ENCODE measurements at places on chromosomes 4 and X. TPM values are rescaled to one million over a fixed set of nuclear protein-coding genes. Genes with fewer than 3 reads are reported as not detected.
A peak's percentile ranks its signal among the peaks of the same experiment; 100 is the strongest.

SATL1 gene
- 0.15 TPM for total RNA-seq

BEX5 gene
- 0.42 TPM for total RNA-seq

DCAF12L1 gene
- total RNA-seq, result not detected

TEX13D gene
- not detected for total RNA-seq

ERAS gene
- not detected for total RNA-seq

FGG gene
- total RNA-seq, result not detected

MAGEA10 gene
- total RNA-seq, result not detected

DNA sequence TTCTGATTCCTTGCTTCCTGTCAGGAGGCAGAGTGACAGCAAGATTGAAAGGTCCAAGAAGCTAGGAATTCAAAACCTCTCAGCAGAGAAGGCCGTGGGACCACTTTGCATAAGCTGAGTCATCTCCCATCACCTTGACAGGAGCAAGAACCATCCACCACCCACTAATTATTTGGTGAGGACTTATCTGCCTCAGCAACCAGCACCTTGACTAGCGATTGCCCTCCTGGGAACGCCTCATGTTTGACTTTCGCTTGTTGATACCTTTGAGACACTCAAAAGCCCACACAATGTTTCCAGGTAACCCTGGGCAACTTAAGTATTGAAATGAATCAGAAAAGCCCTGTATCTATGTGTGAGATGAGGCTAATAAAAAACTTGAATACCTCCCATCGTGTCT lies 233.5 kb upstream of the GYPA start:
- H3K27me3 ChIP-seq, result peaks cover 3% of the 10 kb centered on the region
- no peaks in the 10 kb centered on the region for H3K36me3 ChIP-seq
- H3K27ac ChIP-seq, result no peak overlapping the region

DNA sequence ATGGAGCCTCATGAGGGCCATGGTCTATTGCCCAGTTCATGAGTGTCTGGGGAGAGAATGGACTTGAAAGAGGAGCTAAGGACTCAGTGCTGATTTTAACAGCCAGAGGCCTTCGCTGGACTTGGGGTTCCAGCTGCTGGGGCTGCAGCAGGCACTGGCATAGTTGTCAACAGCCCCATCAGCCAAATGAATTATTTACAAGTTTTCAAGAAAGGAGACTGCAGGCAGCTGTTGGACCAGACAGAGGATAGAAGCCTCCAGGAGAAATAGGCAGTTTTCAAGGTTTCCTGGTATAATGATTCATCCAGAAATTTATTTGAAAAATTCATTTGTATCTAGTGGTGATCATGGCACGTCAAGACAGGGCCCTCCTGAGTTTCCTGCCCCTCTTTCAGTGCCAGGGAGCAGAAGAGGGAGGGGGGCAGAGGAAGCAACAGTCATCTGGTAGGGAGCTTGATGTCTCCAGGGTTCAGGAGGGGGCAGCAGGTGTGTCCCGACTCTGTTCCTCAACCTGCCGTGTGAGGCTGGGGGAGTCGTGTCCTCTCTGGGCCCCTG lies 63.1 kb upstream of the GPR78 start:
- H3K36me3 ChIP-seq, result no peaks in the 10 kb centered on the region
- no peaks in the 10 kb centered on the region for H3K27me3 ChIP-seq
- H3K4me1 ChIP-seq, result peaks cover 25% of the 10 kb centered on the region
- H3K4me3 ChIP-seq, result no peak overlapping the region
- no peak overlapping the region for H3K27ac ChIP-seq

GRCh38 chr4:37815591-37815990 lies 10.9 kb upstream of the PGM2 start:
- H3K27me3 ChIP-seq, result no peaks in the 10 kb centered on the region
- H3K4me3 ChIP-seq, result no peak overlapping the region
- H3K36me3 ChIP-seq, result no peaks in the 10 kb centered on the region
- no peak overlapping the region for H3K27ac ChIP-seq

DNA sequence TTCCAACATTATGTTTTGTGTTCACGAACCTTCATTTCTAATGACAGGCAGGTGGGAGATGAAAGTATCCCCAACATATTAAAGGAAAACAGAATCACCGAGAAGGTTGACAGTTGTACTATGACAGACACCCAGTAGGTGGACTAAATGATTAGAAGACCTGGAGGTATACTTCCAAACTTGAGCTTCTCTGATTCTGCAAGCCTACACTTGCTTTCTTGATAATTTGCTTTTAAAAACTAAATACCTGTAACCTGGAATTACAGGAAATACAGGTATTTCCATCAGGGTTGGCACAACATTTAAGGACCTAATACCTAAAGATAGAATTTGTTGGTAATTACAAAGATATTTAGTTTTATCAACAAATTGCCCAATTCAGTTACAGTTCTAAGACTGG lies 43.4 kb downstream of the C4orf51 start:
- H3K4me3 ChIP-seq, result no peak overlapping the region
- H3K27me3 ChIP-seq, result no peaks in the 10 kb centered on the region
- no peak overlapping the region for H3K27ac ChIP-seq
- DNase-seq, result no peak

DNA sequence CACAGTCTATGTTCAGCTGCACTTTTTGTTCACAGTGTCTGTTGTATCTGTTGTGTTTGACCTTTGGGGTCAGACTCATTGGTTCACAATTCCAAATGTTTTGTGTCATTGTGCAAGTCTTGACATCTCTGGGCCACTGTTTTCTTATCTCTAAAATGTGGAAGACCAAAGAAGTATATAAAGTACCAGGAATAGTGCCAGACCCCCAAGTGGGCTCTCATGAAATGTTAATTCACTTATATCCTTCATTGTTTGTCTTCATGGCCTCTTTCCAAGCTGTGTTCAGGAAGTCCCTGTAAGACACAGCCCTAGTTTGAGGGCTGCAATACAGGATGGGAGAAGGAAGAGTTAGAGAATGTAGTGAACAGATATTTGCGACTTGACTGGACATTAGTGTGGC lies 468.3 kb upstream of the BOD1L1 start:
- no peaks in the 10 kb centered on the region for H3K27me3 ChIP-seq
- H3K4me3 ChIP-seq, result no peak overlapping the region
- DNase-seq, result no peak
- H3K36me3 ChIP-seq, result peaks cover 4% of the 10 kb centered on the region
- no peak overlapping the region for H3K27ac ChIP-seq

- no peaks in the 10 kb centered on the region for H3K4me1 ChIP-seq
- H3K27ac ChIP-seq, result no peak overlapping the region
- H3K4me3 ChIP-seq, result no peak overlapping the region
- H3K36me3 ChIP-seq, result no peaks in the 10 kb centered on the region
- H3K27me3 ChIP-seq, result peaks cover 9% of the 10 kb centered on the region
Observed at GRCh38 chr4:42865572-42866189, 26.8 kb upstream of the GRXCR1 start.

- no peak overlapping the region for H3K4me3 ChIP-seq
- no peak for DNase-seq
- no peaks in the 10 kb centered on the region for H3K4me1 ChIP-seq
- H3K36me3 ChIP-seq, result no peaks in the 10 kb centered on the region
- H3K27me3 ChIP-seq, result peaks cover 9% of the 10 kb centered on the region
Observed at GRCh38 chr4:172631832-172632231, 536.8 kb upstream of the GALNT7 start.

- peak overlapping the region; percentile 99 for H3K27ac ChIP-seq
- peaks cover 43% of the 10 kb centered on the region for H3K4me1 ChIP-seq
- H3K27me3 ChIP-seq, result no peaks in the 10 kb centered on the region
- peak overlapping the region; percentile 93 for H3K4me3 ChIP-seq
Observed at GRCh38 chrX:65668377-65669310, 1.2 kb downstream of the MSN start.

GRCh38 chr4:142463206-142463605 lies 382.9 kb downstream of the INPP4B start:
- no peak for DNase-seq
- H3K4me1 ChIP-seq, result no peaks in the 10 kb centered on the region
- no peaks in the 10 kb centered on the region for H3K27me3 ChIP-seq
- H3K4me3 ChIP-seq, result no peak overlapping the region

- H3K27me3 ChIP-seq, result peaks cover 2% of the 10 kb centered on the region
- H3K36me3 ChIP-seq, result no peaks in the 10 kb centered on the region
- H3K27ac ChIP-seq, result no peak overlapping the region
- DNase-seq, result no peak
Observed at GRCh38 chr4:1080961-1081688, 32.2 kb downstream of the RNF212 start.

DNA sequence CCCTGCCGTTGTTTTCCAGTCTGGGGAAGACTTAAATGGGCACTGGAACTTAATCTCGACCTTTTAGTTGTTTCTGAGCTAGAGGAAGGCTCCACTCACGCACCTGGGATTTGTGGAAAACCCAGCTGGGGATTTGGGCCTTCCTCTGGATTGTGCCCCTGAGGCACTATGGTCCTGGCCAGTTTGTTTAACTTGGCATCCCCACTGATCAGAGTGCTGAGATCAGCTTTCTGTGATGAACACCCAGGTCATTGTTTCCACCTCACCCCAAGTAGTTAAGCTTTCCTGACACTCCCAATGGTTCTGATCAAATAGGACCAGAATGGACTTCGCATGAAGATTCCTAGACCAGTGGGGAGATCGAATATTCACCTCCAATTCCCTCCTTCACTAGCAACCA lies 20.5 kb upstream of the NAP1L5 start:
- peaks cover 13% of the 10 kb centered on the region for H3K4me1 ChIP-seq
- no peak for DNase-seq
- no peaks in the 10 kb centered on the region for H3K27me3 ChIP-seq
- H3K4me3 ChIP-seq, result no peak overlapping the region

- peak overlapping the region; percentile 68 for H3K27ac ChIP-seq
- DNase-seq, result no peak
- no peaks in the 10 kb centered on the region for H3K27me3 ChIP-seq
Observed at GRCh38 chrX:23844502-23845138, 61.6 kb downstream of the SAT1 start.

DNA sequence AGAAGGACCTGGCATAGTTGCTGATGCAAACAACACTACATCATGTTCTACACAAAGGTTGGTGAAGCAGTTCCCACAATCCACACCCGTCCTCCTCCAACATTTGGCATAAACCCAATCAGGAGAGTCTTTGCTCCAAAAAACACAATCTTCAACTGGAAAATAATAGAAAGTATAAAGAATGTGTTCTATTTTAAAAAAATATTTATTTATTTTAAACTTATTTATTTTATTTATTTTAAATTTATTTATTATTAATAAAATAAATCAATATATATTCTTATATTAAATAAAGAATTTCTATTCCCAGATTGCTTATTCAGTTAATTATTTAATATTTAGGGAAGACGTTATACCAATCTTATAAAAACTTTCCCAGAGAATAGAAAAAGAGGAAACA lies 1753.7 kb upstream of the AGA start:
- H3K27me3 ChIP-seq, result no peaks in the 10 kb centered on the region
- no peaks in the 10 kb centered on the region for H3K4me1 ChIP-seq
- no peak overlapping the region for H3K27ac ChIP-seq
- no peak for DNase-seq
- H3K4me3 ChIP-seq, result no peak overlapping the region

DNA sequence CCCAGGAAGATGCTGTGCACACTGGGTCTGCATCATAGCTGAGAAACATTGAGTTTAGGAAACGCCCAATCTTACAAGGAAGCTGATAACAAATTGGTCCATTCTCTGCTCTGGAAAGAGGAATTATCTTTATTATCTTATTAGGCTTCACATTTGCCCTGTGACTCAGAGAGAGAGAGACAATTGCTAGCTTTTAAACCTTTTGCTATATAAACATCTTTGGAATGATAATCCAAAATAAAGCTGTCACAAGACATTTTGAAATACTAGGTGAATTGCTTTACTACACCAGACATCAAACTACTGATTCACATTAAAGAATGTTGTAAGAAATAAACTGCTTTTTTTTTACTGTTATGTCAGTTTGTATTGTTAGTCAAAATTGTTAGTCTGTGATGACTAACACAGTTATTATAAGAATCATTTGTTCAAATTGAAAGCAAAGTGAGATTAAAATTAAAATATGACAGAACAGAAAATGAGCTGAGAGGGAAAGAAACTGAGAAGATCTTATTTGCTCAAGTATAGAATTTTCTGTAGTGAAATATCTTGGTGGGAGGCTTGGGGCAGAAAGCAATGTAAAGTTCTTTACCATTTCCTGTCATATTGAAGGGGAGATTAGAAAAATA lies 765.4 kb upstream of the PCDH10 start:
- no peaks in the 10 kb centered on the region for H3K36me3 ChIP-seq
- H3K4me1 ChIP-seq, result peaks cover 4% of the 10 kb centered on the region
- DNase-seq, result no peak
- no peak overlapping the region for H3K27ac ChIP-seq
- no peak overlapping the region for H3K4me3 ChIP-seq
- no peaks in the 10 kb centered on the region for H3K27me3 ChIP-seq

GRCh38 chr4:79290376-79290775 lies 35.5 kb downstream of the NAA11 start:
- H3K4me1 ChIP-seq, result no peaks in the 10 kb centered on the region
- no peak overlapping the region for H3K4me3 ChIP-seq
- no peak for DNase-seq
- no peak overlapping the region for H3K27ac ChIP-seq
- H3K36me3 ChIP-seq, result no peaks in the 10 kb centered on the region
- H3K27me3 ChIP-seq, result peaks cover 25% of the 10 kb centered on the region

DNA sequence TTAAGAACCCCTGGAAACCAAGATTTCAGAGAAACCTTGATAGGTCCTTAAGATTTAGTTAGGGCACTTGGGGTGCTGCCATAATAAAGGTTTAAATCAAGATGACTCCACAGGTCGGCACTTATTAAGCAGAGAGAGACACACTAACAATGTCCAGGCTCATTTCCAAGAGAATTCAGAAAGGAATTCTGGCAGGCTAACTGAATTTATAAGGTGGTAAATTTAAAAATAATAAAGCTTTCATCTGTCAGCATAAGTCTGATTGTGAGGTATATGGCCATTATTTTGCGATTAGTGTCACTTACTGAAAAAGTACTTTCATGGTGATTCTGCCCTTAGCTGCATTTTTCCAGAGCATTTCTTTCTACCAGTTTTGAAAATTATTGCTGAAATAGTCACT lies 472.7 kb downstream of the ARAP2 start:
- peaks cover 2% of the 10 kb centered on the region for H3K27me3 ChIP-seq
- no peaks in the 10 kb centered on the region for H3K36me3 ChIP-seq
- no peak overlapping the region for H3K27ac ChIP-seq
- H3K4me3 ChIP-seq, result no peak overlapping the region

DNA sequence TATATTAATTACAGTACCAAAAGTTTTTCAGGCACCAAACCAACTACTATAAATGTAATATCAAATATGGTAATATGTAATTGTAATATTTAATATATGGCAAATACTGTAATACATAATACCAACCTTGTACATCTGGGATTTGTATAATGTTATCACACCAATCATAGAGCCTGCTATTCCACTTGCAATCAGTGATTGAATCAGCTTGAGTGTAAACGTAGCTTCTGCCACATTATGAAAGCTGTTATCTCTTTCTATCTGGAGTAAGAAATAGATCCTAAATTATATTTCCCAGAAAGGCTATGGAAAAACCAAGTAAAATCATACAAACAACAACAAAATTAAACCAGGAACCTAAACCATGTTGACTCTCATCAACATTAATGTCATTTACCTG lies 24.7 kb upstream of the NEUROG2 start:
- H3K27me3 ChIP-seq, result no peaks in the 10 kb centered on the region
- no peak for DNase-seq
- no peak overlapping the region for H3K27ac ChIP-seq
- no peak overlapping the region for H3K4me3 ChIP-seq
